Foreskin keratinocyte (primary cell): ENCODE measurements at places on chromosomes 7 and 10. TPM values are rescaled to one million over a fixed set of nuclear protein-coding genes. Genes with fewer than 3 reads are reported as not detected.

The ZNF727 gene
- 0.25 TPM in 1 of 2 replicates, not detected in the other for total RNA-seq

The ANKMY2 gene
- 10.1 and 10.2 TPM in 2 replicates for total RNA-seq

The SLC39A12 gene
- total RNA-seq, result not detected in 2 replicates

The ADAMTS14 gene
- total RNA-seq, result 0.10 TPM in 1 of 2 replicates, not detected in the other

The PLAC9 gene
- total RNA-seq, result not detected in 2 replicates

The FAM25C gene
- total RNA-seq, result 0.92 TPM in 1 of 2 replicates, not detected in the other

The SRPK2 gene
- 43.1 and 47.0 TPM in 2 replicates for total RNA-seq

The SH3PXD2A gene
- 81.7 and 109 TPM in 2 replicates for total RNA-seq

The CRTAC1 gene
- total RNA-seq, result not detected in 2 replicates

The CPA1 gene
- total RNA-seq, result not detected in 2 replicates

The LIPF gene
- total RNA-seq, result not detected in 2 replicates

The SPDYE2B gene
- not detected in 2 replicates for total RNA-seq

The SNCG gene
- total RNA-seq, result 1.5 and 1.7 TPM in 2 replicates

The ACTL6B gene
- not detected in 2 replicates for total RNA-seq

The ZNF488 gene
- total RNA-seq, result 1.6 and 1.9 TPM in 2 replicates

The CCDC3 gene
- total RNA-seq, result 0.20 and 0.32 TPM in 2 replicates

The DEPP1 gene
- total RNA-seq, result 0.60 and 0.75 TPM in 2 replicates

The WNT2 gene
- not detected in 2 replicates for total RNA-seq

The NACAD gene
- total RNA-seq, result 4.4 and 5.3 TPM in 2 replicates

The LIPJ gene
- total RNA-seq, result not detected in 2 replicates

The BAMBI gene
- total RNA-seq, result 3.6 and 6.8 TPM in 2 replicates

The PODXL gene
- 0.53 and 2.3 TPM in 2 replicates for total RNA-seq

The PAPOLB gene
- total RNA-seq, result not detected in 2 replicates

The CPEB3 gene
- 0.54 and 0.63 TPM in 2 replicates for total RNA-seq

The MRC1 gene
- 0.07 TPM in 1 of 2 replicates, not detected in the other for total RNA-seq

The GNG11 gene
- 1.7 and 2.4 TPM in 2 replicates for total RNA-seq

The RADIL gene
- 0.04 and 0.07 TPM in 2 replicates for total RNA-seq

The USP6NL gene
- total RNA-seq, result 12.5 and 13.1 TPM in 2 replicates

The TNS3 gene
- total RNA-seq, result 6.6 and 9.4 TPM in 2 replicates

The TET1 gene
- total RNA-seq, result 0.42 and 0.51 TPM in 2 replicates

The CTAGE4 gene
- total RNA-seq, result 1.4 and 7.2 TPM in 2 replicates

The SUGCT gene
- 76.2 and 143 TPM in 2 replicates for total RNA-seq

The CYP3A7 gene
- not detected in 2 replicates for total RNA-seq

The TDRD1 gene
- 0.11 TPM in 1 of 2 replicates, not detected in the other for total RNA-seq
